NCI-H345 (cell line): ENCODE measurements at places on chromosomes 5 and 9.
A peak's percentile ranks its signal among the peaks of the same experiment; 100 is the strongest.

DNA sequence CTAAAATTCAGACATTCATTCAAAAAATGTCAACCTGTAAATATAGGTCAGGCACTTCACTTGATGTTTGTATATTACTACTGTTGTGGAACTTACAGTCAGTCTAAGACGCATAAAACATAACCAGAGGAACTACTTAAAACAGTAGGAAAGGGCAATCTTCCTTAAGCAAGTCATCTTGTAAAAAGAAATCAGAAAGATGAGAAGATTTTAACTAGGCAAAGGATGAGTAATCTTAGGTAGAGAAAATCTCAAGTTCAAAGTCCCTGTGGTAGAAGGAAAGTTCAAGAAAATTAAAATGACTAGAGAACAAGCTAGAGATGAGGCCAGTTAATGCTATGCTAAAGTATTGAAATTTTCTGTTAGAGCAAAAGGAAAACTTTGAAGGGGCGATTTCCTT, 152.4 kb downstream of the RAPGEF6 start:
- no peak for DNase-seq

DNA sequence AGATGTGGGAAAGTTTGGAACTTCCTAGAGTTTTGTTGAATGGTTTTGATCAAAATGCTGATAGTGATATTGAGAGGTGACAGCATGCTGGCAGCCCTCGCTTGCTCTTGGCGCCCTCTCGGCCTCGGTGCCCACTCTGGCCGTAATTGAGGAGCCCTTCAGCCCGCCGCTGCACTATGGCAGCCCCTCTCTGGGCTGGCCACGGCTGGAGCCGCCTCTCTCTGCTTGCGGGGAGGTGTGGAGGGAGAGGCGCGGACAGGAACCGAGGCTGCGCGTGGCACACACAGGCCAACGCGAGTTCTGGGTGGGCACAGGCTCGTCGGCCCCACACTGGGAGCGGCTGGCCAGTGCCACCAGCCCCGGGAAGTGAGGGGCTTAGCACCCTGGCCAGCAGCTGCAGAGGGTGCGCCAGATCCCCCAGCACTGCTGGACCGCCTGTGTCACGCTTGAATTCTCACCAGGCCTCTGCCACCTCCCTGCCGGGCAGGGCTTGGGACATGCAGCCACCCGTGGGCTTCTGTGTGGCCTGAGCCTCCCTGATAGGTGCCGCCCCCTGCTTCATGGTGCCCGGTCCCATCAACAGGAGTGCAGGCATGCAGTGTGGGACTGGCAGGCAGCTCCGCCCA, 488.5 kb downstream of the CYLC2 start:
- no peak for DNase-seq

- no peak for DNase-seq
Observed at GRCh38 chr5:6085341-6085860, 292.9 kb downstream of the MED10 start.

DNA sequence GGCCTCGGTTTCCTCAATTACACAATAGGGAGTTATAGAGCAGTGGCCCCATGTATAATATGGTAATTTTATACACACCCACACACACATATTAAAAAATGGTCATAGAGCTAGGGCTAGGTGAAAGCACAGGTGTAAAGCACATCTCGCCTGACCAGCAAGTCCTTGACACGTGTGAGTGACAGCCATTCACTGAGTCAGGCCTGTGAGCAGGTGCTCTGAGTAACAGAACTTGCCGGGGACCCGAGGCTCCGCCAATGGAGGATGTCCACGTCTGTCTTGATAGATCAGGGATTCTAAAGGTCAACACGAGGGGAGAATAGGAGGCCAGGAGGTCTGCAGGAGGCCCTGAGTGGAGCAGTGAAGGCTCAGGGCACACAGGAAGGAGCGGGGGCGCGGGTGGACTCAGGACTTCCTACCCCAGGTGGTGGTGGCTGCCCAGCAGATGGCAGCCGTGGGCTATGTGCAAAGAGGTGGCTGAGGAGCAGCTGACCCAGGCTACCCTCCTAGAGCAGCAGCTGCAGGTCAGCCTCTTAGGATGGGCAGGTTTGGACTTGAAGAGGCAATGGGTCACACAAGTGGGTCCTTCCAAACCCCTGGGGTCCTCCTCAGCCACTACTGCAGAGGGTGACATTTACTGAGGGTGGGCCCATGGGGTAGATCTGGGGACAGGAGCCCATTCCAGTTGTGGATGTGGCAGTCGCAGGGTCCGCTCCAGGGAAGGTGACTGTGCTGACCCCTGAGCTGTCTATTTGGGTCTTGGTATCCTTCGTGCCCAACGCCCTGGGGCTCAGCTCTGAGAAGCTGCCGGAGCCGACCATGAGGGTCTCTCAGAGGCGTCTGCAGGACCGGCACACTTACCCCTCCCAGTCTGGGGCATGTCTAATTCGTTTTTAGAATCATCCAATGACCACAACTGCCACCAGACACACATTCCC, 45.9 kb downstream of the PRRT1B start:
- peak; percentile 64 for DNase-seq

DNA sequence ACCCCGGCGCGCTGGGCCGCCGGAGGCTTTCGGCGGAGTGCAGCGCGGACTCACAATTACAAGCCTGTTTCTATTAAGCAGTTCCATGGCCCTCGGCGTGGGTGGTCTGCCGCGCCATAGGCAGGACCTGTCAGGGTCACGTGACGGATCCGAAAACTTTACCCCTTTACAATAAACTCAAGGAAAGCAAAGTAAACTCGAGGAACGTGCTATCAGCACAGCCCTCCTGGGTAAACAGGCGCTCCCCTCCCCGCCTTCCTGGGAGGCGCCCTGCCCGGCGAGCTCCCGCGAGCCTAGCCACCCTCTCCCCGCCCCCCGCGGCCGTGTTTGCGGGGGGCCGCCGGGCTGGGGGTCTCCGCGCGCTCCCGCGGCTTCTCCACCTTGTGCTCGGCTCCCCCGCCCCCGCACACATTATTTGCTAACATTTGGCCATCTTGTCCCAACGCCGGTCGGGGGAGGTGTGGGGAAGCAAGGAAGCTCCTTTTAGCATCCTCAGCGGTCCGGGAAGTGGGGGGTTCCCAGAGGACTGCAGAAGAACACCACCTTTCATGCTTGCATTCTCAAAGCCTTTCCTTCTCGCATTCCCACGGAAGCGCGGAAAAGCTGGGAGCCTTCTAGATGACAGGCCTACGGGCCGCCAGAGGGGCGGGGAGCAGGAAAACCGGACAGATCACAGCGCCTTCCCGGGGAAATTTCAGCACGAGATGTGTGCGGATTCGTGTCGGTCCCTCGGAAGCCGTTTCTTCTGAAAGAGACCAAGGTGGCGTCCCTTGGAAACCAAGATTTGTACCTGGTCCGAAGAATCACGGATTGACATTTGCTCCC, at the start of gene PTCH1:
Gene PTCH1 (minus strand): TSS at position 238 of the 825 bp plus-strand sequence.
- no peak for DNase-seq
